ENCODE measurements at places on chromosomes 1 and 21.

- DNase-seq: no peak
These were observed 58.2 kb upstream of the LBR start for GRCh38 chr1:225485991-225486530.

DNA sequence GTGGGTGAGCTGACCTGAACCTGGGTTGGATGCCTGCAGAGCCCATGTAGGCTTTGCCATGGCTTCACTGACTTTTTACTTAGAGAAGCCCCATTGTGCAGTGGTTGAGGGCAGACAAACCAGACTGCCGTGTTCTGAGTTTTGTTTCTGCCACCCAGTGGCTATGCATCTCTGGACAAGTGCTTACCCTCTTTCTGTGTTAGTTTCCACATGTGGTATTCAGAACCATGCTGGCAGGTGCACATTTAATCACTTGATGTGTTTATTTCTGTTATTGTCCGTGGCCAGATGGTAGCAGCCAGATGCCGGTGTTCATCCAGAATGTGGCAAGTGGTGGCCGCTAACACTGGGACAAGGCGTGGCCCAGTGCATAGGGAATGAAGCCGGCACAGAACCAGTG is 10.3 kb upstream of the PTPN7 start:
- no peak for DNase-seq

- no peak for DNase-seq
These were observed 144.4 kb upstream of the FGGY start for GRCh38 chr1:59152511-59152910.

- DNase-seq: no peak
These were observed 69.2 kb downstream of the RUNX3 start for GRCh38 chr1:24860841-24861240.

- DNase-seq: no peak
These were observed 815.6 kb downstream of the LTN1 start for GRCh38 chr21:28177124-28177523.

DNA sequence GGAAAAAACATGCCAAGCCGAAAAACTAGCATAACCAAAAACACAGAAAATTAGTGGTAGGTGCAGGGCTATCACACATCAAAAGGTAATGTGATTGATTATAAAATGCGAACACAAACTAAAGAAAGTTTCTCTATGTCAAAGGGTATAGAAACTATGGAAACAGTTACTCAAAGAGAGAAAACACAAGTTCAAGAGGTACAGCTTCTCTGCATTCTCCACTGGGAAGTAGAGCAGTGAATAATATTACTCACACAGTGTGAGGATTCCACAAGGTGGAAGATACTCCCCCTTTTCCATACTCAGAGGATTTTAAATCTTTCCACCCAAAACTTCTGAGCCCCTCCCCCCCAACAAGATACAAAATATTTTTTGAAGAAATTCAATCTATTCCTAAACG is 18.6 kb downstream of the AKT3 start:
- DNase-seq: no peak

- DNase-seq: no peak
These were observed 6.5 kb upstream of the PDXK start for GRCh38 chr21:43712268-43712942.

- DNase-seq: no peak
These were observed 27.3 kb upstream of the ZNF496 start for GRCh38 chr1:247358920-247359319.

DNA sequence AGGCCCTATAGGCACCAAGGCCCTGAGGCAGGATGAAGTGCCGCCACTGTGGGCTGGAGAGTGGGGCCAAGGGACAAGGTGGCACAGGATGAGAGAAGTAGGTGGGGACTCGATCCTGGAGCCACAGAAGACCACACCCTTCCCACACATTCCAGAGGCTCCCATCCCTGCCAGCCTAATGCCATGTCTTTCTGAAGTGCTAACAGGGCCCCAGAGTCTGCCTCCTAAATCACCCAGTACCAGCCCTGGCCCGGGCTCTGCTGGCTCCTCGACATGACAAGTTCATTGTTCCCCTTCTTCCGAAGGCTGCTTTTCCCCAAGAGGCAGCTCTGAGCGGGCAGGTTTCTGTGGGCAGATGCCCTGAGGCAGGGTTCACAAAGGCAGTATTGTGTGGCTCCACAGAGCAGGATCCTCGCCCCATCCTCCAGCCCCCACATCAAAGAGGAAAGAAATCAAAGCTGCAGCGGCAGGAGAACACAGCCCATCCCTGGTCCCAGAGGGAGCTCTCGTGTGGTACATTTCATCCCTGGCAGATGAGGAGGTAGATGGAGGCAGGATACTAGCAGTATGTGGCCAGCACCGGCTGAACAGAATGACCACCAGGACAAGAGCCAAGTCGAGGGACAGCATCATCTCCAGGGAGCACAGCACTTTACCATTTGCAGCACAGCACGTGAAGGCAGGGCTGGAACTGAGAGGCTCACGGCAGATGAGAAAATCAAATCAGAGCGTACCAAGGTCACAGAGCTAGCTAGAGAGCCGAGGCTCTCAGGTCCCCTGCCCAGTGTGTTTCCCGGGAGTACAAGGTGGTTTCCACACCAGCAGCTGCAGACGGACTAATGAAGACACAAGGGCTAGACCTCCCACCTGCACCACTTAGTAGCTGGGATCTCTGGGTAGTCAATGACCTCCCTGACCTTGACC is 64.8 kb downstream of the SYF2 start:
- DNase-seq: no peak

DNA sequence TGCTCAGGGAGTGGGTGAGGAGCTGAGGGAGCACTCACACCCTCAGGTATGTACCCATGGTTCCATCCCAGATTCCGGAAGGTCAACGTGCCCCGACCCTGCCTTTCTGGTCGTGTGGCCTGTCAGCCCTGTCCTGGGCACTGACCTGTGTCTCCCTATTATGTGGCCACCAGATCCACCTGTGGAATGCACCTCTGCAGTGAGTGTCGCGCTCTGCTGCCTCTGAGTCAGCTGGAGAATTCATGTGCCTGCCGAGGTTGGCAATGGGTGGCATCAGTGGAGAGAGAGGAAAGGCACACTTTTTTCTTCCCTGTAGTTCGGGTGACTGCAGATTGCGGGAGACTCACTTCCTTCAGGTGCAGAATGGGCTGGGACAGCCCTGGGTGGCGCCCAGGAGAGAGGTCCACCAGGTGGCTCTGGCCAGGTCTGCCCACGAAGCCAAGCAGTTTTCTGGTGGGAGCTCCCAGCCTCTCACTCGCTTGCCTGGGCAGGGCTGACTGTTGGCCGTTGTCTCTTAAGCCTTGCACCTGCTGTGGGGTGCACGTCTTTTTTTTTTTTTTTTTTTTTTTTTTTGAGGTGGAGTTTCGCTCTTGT is 176.1 kb upstream of the TMEM51 start:
- no peak for DNase-seq

- DNase-seq: peak; percentile 68
These were observed 4.5 kb upstream of the CRABP2 start for GRCh38 chr1:156709757-156710489.

- DNase-seq: no peak
These were observed 38.3 kb downstream of the YY1AP1 start for GRCh38 chr1:155650231-155650757.

GRCh38 chr21:28832013-28832714 is 160.5 kb downstream of the LTN1 start:
- no peak for DNase-seq

DNA sequence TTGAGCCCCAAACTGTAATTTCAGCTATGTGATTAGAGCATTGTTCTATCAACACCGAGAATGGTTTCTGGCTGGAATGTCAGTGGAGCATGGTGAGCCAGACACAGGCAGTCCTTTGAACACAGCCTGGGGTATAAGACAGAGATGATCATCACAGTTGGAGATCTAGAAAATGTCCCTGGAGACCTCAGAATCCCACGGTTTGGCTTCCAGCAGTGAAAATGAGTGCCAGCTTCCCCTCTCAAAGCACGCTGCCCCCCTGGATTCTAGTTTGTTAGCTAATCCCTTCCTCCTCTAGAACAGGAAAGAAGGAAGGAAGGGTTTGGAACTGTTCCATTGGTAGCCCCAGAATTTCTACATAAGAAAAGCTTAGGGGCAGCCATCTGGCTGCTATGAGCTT is 59.9 kb upstream of the JAK1 start:
- DNase-seq: no peak

DNA sequence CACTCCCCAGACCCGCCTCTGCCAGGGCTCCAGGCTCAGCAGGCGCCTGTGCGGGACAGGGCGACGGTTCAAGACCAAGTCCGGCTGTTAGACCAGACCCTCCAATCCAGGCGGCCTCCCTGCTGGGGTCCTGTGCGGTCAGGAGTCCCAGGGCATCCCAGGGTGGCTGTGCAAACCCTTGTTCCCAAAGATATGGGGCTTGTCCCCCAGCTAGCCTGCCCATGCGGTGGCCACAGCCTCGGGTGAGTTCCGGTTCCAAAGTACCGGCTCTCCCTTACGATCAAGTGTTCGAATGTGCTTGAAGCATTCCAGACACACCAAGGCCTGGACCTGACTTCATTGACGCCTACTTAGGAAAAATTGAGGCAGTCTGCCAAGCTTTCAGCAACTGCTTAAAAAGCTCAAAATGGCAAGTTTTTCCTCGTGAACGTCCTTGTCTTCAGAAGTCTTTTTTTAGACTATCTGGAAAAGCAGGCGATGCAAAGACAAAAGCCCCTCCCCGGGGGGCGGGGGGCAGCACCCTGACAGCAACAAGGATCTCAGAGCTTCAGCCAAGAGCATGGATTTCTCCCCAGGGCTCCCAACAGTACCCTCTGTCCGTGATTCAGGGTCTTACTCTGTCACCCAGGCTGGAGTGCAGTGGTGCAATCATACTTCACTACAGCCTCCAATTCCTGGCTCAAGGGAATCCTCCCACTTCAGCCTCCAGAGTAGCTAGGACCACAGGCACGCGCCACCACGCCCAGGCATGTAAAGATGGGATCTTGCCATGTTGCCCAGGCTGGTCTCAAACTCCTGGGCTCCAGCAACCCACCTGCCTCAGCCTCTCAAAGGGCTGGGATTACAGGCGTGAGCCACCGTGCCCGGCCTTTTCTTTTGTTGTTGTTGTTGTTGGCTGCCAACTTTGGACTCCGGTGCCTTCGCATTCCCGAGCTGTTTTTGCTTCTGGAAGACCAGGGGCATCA is 2.3 kb downstream of the FAAP20 start:
- DNase-seq: no peak

GRCh38 chr1:172277275-172277674 is 143.2 kb upstream of the C1orf105 start:
- no peak for DNase-seq

GRCh38 chr1:60331647-60332046 is 258.1 kb upstream of the C1orf87 start:
- DNase-seq: no peak

DNA sequence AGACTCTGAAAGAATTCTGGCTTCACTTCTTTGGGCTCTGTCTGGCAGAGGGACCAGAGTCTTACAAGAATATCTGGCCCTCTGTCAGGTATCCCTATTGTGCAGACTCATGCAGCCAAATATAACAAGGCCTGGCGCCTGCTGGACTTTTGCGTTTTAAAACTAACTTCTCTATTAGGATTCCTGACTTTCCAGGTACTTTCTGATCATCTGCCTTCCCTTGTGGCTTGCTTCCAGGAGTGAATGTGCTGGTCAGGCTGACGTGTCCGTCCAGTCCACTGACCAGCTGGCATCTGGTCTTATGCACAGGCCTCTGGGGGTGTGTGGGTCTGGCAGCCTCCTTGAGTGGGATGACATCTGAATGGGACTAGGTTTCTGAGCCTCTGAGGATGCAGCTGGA is 8.6 kb upstream of the RAB29 start:
- DNase-seq: no peak

- DNase-seq: no peak
These were observed 29.8 kb downstream of the SLC30A1 start for GRCh38 chr1:211549092-211549711.

DNA sequence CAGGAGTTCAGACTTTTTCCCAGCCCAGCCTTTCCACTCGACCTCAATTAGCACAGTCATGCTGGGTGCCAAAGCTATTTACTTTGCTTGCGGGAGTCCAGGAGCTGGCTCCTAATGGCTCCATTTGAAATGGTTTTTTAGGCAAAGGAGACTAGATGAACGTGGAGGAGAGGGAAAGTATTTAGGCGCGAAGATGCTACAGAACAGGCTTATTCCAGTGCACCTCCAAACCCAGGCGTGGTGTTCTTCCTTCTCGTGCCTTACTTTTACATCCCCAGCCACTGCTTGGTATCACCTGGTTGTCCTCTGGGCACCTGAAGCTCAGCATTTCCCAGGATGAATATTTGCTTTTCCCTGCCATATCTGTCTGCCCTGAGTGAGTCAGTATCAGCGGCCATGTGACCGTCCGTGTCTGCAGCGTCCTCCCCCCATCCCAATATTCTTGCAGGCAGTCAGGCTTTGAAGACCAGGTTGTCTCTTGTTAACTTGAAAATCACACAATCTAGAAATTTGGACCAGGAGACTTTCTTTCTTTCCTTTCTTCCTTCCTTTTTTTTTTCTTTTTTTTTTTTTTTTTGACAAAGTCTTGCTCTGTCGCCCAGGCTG is 198.5 kb downstream of the DYRK1A start:
- DNase-seq: peak; percentile 45

DNA sequence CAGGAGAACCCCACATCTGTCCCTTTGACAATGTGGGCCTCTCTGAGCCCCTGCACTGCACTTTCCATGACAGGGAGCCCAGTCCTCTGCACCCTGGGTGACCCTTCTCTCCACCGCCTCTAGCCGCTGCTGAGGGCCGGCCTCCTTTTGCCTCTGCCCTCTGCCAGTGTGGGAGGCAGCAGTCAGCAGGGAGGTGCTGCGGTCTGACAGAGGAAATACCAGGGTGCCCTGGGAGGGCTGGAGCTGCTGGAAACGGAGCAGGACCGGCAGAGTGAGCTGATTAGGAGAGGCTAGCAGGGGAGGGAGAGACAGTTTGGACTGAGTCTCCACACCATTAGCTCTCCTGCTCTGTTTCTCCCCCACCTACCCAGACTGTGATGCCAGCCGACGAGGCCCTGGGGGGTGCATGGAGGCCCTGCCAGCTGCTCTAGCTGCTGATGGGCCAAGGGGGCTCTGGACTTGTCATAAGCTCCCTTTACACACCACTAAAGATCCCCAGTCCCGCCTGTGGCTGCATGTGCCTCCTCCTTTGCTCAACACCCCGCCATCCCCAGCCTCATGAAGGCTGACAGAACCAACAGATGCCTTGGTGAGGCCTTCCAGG is 171.1 kb upstream of the KLHDC7A start:
- no peak for DNase-seq

GRCh38 chr1:166789286-166789685 is 50.0 kb upstream of the POGK start:
- DNase-seq: no peak

- no peak for DNase-seq
These were observed 1.5 kb downstream of the NBL1 start for GRCh38 chr1:19645411-19646251.
